Occipital lobe (tissue), 3 donors: ENCODE measurements at places on chromosomes 2 and 18.

DNA sequence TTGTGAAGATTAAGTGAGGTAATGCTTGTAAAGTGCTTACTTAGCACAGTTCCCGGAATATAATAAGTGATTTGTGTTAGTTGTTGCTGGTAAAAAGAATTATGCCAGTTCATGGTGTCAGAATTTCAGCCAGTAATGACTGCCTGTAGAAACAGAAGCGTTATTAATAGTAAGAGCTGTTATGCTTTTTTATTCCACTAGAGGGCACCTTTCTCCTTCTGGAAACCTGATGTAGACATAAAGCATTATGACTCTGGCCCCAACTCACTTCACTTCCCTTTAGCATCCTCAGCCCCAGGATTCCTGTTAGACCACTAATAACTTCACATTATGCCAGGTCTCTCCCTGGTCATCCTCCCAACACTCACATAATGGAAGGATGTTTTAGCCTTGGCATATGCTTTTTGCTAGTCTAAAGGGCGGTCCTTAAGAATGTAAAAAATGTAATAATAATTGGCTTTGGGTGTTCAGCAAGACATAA, 34.9 kb downstream of the C18orf54 start:
- DNase-seq: no peak

GRCh38 chr18:14747513-14748474, at the start of gene ANKRD30B:
Gene ANKRD30B, plus strand, starts transcription at chr18:14748172. Its CDS starts 248 bp downstream, at chr18:14748420.
- no peak for DNase-seq

DNA sequence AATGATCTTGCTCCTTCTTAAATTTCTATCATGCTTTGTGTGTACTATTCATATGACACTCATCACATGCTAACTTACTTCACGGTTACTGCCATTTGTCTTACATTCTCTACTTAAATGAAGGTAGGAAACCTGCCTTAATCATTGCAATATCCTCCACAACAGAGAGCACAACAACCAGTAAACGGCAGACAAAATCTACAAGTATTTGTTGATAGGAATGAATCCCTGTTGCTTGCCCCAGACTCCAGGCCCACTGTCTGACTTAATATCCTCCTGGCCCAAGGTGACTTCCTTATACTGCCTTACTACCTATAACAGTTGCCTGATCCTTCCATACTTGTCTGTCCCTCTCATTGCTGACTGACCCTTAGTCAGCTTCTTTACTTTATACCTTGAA, 3.5 kb downstream of the PPP3R1 start:
- DNase-seq: no peak

DNA sequence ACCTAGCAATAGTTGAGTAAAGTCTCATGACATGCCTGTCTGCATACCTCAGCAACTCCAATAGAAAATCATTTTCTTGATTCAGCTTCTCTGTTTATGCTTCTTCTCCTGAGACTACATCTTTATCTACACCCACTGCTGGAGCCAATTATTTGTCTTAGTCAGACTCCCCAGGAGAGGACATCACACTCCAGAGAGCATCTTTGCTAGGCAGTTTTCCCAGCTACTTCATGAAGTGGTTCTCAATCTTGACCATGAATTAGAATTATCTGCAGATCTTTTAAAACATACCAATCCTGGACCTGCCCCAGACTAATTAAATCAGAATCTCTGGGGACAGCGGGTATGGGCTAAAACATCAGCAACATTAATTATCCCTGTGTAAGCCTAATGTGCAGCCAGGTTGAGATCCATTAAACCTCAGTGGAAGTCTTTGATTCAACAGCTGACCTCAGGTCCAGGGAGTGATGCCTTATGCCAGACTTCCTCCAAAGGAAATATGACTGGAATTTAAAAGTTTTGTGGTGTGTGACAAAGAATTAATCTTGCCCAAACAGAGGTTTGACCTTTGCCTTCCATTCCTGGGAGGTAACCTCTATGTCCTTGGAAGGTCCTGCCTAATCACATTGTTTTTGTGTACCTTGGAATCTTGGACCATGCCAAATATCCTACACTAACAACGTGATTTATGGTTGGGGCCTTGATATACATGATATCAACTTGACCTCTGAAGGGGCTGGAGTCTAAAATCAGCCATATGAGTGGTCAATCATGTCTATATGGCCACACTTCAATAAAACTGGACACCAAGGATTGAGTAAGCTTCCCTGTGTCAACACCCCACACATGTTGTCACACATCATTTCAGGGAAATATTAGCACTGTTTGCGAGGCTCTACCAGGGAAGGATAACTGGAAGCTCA, 99.3 kb upstream of the DNAJC10 start:
- DNase-seq: no peak

- no peak for DNase-seq
These were observed 3.3 kb downstream of the DSC2 start for GRCh38 chr18:31098878-31099277.

DNA sequence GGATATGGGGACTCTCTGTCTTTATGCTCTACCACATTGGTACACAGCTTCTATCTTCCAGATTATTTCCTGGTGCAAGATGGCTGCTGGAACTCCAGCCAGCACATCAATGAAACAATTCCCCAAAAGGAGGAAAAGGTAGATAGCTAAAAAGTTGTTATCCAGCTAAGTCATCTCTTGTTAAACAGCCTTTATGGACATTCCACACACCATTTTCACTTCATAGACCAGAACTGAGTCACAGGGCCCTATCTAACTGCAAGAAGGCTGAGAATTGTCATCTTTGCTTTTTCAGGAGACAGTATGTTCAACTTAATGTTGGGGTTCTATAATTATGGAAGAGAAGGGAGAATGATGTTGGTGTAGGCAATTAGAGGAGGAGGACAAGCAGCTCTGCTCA, 133.3 kb upstream of the NOSTRIN start:
- DNase-seq: no peak

- DNase-seq: no peak
These were observed 127.1 kb downstream of the FMNL2 start for GRCh38 chr2:152462120-152462519.
